ENCODE measurements at places on chromosomes 3 and 15. TPM values are rescaled to one million over a fixed set of nuclear protein-coding genes. Genes with fewer than 3 reads are reported as not detected.

The TTLL13 gene
- polyA plus RNA-seq = 0.33 TPM

The UCN2 gene
- 0.68 TPM for polyA plus RNA-seq

The TEX55 gene
- polyA plus RNA-seq = not detected

The FOXL2 gene
- not detected for polyA plus RNA-seq

The AADAC gene
- not detected for polyA plus RNA-seq

The ZDHHC23 gene
- polyA plus RNA-seq = 7.7 TPM

The A4GNT gene
- polyA plus RNA-seq = not detected

The ATP13A4 gene
- 6.2 TPM for polyA plus RNA-seq

The PCSK6 gene
- 1.4 TPM for polyA plus RNA-seq

The SPCS1 gene
- 97.4 TPM for polyA plus RNA-seq

The THSD4 gene
- 0.46 TPM for polyA plus RNA-seq

The CFAP161 gene
- polyA plus RNA-seq = not detected

The KCNH8 gene
- polyA plus RNA-seq = 31.7 TPM

The BCL6 gene
- polyA plus RNA-seq = 4.3 TPM

The REC114 gene
- polyA plus RNA-seq = not detected

The THUMPD3 gene
- polyA plus RNA-seq = 35.0 TPM

The DNAH1 gene
- 6.0 TPM for polyA plus RNA-seq

The GOLGA6D gene
- not detected for polyA plus RNA-seq

The MOBP gene
- not detected for polyA plus RNA-seq
